ENCODE measurements at places on chromosomes 3 and 15.

GRCh38 chr3:160141485-160142185, 83.6 kb upstream of the C3orf80 start:
- no peak for DNase-seq

DNA sequence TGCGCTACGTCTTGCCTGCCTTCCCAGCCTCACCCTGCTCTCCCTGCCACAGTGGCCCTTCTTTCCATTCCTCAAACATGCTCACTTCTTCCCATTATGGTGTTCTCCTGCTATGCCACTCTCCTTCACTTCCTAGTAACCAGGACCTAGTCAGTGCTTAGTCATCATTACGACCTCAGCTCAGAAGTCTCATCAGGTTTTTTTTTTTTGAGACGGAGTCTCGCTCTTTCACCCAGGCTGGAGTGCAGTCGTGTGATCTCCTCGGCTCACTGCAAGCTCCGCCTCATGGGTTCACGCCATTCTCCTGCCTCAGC, 149.5 kb downstream of the GREM1 start:
- no peak for DNase-seq

DNA sequence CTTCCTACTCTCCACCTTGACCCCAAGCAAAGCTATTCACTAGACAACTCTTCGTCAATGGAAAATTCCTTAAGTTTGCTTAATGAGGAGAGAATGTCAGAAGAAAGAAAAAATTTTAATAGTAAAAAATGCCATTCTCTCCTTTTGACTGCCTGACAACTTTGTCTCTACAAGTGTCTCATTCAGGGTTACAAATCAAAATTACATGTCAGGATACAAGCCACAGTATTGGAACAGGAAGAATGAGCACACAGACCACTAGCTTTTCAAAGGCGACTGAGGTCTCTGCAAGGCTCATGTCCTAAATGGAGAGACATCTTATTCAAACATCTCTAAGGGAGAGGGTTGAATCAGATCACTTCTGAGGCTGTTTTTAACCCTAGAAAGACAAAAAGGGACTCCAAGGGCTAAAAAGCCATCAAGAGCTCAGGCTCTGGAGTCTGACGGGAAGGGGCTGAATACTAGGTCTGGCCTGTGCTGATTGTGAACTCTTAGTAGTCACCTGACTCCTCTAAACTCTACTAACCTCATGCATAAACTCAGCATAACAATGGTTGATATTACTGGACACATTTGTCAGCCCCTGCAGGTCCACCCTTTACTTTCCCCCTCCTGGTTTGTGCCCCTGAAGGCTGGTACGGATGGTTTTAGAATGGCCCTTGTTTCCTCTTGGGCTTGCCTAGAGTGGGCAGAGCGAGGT, 12.8 kb upstream of the MEIS2 start:
- no peak for DNase-seq

DNA sequence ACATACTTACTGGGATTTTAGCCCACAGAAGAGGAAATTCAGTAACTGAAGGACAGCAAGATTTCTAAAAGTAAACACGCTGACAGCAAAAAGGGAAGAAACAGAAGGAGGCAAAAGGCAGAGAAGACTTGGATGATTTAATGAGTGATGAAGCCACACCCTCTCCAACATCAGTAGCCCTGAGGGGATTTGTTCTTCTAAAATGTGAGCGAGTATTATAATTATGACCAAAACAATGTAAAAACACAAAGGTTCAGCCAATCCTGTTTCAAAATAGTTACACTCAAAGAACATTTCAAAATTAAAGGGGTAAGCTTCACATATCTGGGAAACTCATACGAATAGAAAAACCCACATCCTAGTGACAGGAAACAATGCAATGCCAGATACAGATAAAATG, 25.0 kb downstream of the MCCC1 start:
- DNase-seq: no peak

DNA sequence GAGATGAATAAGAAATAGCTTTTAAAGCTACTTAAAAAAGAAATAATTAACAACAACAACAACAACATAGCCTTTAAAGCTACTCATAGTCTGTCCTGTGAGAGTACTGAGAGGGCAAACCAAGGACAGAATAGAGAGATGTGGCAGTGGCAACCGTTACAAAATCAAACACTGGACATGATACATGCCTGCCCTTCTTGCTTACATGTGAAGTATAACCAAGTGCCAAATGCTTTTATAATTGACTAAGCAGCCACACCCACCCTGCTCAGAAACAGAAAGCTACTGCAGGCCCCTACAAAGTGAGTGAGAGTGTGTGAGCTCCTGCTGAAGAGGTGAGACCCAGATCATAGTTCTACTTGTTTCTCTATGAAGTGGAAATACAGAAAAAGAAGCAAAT, 38.4 kb downstream of the NDUFB4 start:
- no peak for DNase-seq

Data from stimulated activated CD4-positive, alpha-beta T cell treated with anti-CD3 and anti-CD28 coated beads, Interleukin-4, amount 100 ng/mL, for 1 hour (primary cell).